ENCODE measurements at places on chromosomes 13 and 19.
A peak's percentile ranks its signal among the peaks of the same experiment; 100 is the strongest.

DNA sequence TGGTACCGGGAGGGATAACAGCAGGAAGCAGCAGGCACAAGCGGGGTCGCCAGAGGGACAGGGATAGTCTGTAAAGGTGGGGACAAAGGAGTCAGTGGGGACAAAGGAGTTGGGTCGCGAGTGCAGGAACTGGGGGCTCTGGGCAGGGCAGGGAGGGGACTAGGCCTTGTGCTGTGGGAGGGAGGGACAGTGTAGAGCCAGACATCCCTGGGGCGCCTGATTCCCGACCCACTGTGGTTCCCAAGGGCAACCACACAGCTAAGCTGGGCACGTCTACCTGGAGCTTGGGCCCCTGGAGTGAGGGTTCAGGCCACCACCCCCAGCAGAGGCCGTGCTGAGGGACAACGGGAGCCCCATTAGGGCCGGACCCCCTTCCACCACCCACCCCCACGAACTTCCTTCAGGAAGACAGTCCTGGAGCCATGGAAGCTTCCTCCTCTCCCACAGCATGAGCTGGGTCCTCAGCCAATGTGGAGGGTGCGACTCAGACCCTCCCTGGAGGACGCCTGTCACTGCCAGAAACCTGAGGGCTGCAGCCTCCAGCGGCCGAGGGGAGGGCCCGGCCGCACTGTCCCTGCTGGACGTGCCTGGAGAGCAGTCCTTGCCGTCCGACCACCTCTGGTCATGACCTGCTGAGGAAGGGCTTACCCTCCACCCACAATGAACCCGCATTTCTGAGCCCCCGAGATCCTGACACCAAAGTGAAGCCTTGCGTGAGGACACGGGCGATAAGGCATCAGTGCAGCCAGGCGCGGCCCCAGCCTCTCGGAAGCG lies 77.9 kb downstream of the SPACA7 start:
- DNase-seq: no peak

DNA sequence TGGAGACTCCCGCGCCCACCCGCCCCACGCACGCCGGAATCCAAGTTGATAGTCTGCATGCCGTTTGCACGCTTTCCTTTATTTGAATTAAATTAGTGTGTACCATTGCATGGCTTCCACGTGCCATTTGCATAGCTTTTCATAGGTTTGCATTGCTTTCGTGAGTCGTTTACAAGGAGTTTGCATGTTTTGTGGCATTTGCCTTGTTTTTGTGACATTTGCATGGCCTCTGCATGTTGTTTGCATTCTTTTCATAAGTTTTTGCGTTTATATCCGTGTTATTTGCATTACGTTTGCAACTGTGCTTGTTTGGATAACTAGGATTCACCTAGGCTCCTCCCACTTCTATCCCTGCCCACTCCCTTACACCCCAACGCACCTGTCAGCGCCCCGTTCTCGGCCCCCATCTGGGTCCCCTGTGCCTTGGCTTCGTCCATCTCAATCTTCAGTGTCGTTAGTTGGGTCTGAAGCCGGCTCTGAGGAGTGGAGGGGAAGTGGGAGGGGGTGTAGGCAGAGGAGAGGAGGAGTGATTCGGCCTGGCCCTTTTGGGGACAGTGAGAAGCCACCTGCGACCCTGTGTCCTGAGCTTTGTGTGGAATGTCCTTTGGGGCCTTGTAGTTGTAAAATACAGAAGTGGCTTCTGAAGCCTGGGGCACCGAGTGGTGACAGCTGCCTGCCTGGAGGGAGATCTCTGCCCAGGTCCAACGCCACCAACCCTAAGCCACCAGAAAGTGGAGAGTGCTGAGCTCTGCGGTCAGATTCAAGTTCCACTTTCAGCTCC lies 2.4 kb downstream of the CCDC194 start:
- no peak for DNase-seq

DNA sequence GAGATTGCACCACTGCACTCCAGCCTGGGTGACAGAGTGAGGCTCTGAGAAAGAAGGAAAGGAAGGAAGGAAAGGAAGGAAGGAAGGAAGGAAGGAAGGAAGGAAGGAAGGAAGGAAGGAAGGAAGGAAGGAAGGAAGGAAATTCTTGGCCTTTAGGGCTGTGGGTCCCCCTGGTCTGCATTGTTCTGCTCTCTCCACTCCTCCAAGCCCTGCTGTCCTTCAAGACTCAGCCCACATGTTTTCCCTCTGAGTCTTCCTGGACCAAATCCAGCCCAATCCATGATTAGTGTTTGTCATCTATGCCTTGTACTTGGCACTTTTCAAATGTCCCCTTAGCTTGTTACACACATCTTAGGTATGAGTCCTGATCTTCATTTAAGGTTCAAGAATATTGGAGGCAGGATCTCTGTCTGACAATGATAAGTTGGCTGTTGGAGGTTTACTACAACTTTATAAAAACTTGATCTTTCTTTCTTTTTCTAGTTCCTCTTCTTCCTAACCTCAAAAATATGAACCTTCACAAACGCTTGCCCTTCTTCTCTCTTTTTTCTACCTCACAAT lies 48.8 kb upstream of the INTS6 start:
- DNase-seq: no peak

GRCh38 chr19:5103061-5103701 lies 134.3 kb downstream of the KDM4B start:
- DNase-seq: no peak

GRCh38 chr13:75050419-75051046 lies 431.4 kb downstream of the TBC1D4 start:
- DNase-seq: no peak

DNA sequence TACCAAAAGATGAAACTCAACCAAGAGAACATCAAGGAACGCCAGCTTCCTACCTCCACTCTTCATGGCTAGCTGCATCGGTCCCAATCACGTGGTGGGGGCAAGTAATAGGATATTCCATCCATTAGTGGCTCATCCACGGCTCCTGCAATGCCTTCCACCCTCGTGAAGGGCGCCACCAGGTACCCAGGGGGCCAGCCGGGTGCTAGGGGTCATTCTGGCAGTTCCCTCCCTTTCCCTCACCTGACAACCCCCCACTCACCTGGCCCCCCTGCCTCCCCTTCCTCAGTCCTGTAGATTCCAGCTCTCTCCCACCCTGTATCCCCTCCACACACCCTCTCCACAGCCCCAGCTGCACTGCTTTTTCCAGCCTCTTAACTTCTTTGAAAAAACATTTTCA lies 161.9 kb downstream of the URI1 start:
- no peak for DNase-seq

- peak; percentile 72 for DNase-seq
These were observed 19.8 kb downstream of the EPS8L1 start for GRCh38 chr19:55095260-55096060.

DNA sequence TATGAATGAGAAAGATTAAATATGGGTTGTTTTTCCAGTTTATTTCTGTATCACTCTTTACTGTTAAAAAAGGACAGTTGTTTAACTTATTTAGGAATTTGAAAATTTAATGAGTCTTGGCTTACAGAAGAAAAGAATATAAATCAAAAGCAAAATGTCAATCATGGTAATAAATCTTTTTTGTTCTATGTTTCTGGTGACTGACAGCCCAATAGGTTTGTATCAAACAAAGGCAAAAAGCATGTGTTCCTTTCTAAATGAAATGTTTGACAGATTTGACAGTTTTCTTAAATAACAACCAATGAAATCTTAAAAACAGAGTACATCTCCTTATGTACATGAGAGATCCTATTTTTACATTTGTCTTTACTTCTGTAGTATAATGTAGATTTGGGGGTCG lies 11.0 kb downstream of the PCDH9 start:
- no peak for DNase-seq

DNA sequence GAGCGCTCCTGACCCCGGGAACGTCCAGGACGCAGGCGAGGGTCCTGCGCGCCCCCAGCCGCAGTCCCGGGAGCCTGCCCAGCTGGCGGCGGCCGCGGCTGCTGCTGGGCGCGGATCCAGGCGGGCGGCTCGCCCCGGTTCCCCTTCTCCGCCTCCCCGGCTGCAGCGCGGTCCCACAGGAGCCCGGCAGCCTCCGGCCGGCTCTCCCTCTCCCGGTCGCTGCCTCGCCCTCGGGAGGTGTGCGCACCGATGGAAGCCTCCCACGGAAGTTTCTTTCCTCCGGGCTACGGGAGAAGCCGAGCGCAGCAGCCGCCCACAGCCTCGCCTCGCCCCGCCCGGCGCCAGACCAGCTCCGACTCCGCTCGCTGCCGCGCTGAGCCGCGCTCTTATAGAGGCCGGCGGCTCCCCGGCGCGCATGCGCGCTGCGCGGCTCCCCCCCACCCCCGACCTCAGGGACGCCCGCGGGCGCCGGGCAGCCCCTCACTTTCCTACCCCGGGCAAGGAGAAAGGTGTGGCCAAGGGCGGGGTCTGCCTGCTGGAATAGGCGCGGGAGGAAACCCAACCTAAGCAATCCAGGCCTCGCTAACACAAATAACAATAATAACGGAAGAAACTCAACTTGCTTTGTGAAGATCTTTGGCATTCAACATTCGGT lies at the start of gene SHISA2:
SHISA2 (minus strand) TSS at position 360 of the 655 bp plus-strand sequence. CDS start 1,041 bp downstream, outside the sequence.
- peak; percentile 75 for DNase-seq

DNA sequence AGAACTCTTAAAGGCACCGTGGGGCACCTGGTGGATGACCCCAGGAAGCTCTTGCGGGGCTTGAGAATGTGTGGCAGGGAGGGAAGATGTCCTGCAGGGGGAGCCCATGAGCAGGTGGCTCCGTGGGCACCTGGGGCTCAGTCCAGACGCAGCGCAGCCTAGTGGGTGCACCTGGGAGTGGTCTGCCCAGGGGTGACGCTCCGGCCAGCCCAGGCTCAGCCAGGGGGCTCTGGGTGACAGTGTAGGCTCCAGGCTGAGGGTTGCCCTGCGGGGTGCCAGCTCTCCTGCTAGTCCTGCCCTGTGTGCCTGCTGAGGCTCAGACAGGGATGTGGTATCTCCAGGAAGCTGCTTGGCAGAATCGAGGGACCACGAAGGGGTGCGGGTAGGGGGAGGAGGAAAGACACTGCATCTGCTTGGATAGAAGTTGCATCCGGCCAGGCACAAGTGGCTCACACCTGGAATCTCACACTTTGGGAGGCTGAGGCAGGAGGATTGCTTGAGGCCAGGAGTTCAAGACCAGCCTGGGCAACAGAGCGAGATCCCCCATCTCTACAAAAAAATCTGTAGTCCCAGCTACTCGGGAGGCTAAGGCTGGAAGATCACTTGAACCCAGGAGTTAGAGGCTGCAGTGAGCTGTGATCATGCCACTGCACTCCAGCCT lies 15.0 kb upstream of the PGLS start:
- DNase-seq: peak; percentile 94

GRCh38 chr19:21434967-21435544 lies 38.1 kb downstream of the ZNF493 start:
- no peak for DNase-seq

- DNase-seq: peak; percentile 99
These were observed 2.6 kb upstream of the PRKCG start for GRCh38 chr19:53879140-53880081.

- DNase-seq: no peak
These were observed 349.7 kb downstream of the LIG4 start for GRCh38 chr13:107865643-107866031.
